ENCODE measurements at places on chromosomes 13 and 19.

DNA sequence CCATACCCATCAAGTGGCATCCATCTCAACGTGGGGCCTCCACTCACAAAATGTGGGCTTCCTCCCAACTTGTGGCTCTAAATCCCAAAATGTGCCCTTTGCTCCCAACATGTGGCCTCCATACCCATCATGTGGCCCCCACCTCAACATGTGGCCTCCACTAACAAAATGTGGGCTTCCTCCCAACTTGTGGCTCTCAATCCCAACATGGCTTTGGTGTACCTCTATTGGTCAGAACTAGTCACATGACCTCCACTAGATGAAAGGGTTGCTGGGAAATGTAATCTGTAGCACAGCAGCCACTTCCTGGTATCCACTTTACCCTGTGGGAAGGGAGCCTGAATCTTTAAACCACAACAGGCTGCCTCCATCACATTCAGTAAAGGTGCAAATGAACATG lies 10.1 kb upstream of the ACER1 start:
- DNase-seq: no peak

DNA sequence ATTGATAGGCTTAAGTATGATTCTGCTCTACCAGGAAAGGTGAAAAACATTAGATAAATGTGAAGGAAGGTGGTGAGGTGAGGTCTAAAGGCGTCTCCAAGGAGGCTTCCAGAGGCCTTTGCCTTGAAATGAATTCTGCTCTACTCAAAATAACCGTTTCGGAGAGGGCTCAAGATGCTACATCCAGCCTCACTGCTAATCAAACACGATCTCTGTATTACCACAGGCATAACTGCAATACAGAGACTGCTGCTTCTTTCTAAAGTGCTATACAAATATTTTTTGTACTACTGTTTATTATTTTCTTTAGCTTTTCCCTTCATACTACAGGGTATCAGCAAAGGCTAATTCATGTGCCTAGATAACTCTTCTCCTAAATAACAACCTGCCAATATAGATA lies 16.8 kb downstream of the MBNL2 start:
- no peak for DNase-seq

GRCh38 chr19:37955986-37956385 lies 49.0 kb downstream of the SIPA1L3 start:
- DNase-seq: no peak

- no peak for DNase-seq
These were observed 145.9 kb downstream of the OLFM4 start for GRCh38 chr13:53174545-53174944.

All from SK-N-DZ (cell line).